ENCODE measurements at places on chromosomes 3 and 15.
A peak's percentile ranks its signal among the peaks of the same experiment; 100 is the strongest.

- H3K27ac ChIP-seq = no peak overlapping the region
- no peak overlapping the region for H3K4me3 ChIP-seq
- H3K27me3 ChIP-seq = no peaks in the 10 kb centered on the region
- no peaks in the 10 kb centered on the region for H3K36me3 ChIP-seq
- no peak for DNase-seq
- peaks cover 13% of the 10 kb centered on the region for H3K4me1 ChIP-seq
These were observed 52.2 kb downstream of the FBLN2 start for GRCh38 chr3:13600950-13601691.

- H3K27ac ChIP-seq = no peak overlapping the region
- H3K4me1 ChIP-seq = peaks cover 3% of the 10 kb centered on the region
- no peaks in the 10 kb centered on the region for H3K36me3 ChIP-seq
- no peak overlapping the region for H3K4me3 ChIP-seq
- no peak for DNase-seq
These were observed 57.6 kb downstream of the TMEM44 start for GRCh38 chr3:194575484-194576210.

GRCh38 chr3:116166121-116166520 lies 279.2 kb downstream of the LSAMP start:
- H3K36me3 ChIP-seq = no peaks in the 10 kb centered on the region
- H3K27ac ChIP-seq = no peak overlapping the region
- no peak for DNase-seq
- H3K4me3 ChIP-seq = no peak overlapping the region
- no peaks in the 10 kb centered on the region for H3K27me3 ChIP-seq
- H3K4me1 ChIP-seq = no peaks in the 10 kb centered on the region

GRCh38 chr3:46797486-46797885 lies 65.8 kb downstream of the MYL3 start:
- H3K27me3 ChIP-seq = no peaks in the 10 kb centered on the region
- DNase-seq = no peak
- H3K36me3 ChIP-seq = no peaks in the 10 kb centered on the region
- no peaks in the 10 kb centered on the region for H3K4me1 ChIP-seq

DNA sequence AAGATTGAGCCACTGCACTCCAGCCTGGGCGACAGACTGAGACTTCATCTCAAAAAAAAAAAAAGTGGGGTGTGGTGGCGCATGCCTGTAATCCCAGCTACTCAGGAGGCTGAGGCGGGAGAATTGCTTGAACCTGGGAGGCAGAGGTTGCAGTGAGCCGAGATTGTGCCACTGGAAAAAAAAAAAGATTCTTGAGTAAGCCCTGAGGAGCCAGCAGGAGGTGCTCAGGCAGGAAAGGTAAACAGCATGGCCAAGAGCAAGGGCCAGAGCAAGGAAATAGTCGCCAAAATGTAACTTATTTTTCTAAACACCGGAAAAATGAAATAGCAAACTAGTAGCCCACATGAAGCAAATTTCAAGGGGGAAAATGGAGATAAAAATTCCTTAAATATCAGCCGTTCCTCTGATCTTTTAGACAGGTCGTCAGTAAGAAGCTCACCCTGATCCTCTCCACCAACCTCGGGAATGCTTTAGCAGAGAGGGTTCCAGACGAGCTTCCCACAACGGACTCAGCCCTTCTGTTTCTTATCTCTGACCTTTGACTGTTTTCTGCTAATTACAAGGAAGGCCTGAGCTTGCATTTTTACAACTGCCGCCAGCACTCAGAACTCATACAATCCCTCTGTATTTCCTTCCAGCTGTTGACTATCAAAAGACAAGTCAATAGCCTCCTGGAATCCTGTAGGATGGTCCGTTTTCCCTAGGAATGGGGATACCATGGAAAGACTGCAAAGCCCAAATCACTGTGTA lies 45.0 kb upstream of the AKAP13 start:
- DNase-seq = no peak
- H3K27me3 ChIP-seq = no peaks in the 10 kb centered on the region
- H3K36me3 ChIP-seq = no peaks in the 10 kb centered on the region
- no peak overlapping the region for H3K4me3 ChIP-seq

GRCh38 chr15:85611361-85611760 lies 183.4 kb downstream of the KLHL25 start:
- H3K4me1 ChIP-seq = no peaks in the 10 kb centered on the region
- no peak overlapping the region for H3K27ac ChIP-seq
- H3K4me3 ChIP-seq = no peak overlapping the region
- no peaks in the 10 kb centered on the region for H3K27me3 ChIP-seq
- DNase-seq = no peak

DNA sequence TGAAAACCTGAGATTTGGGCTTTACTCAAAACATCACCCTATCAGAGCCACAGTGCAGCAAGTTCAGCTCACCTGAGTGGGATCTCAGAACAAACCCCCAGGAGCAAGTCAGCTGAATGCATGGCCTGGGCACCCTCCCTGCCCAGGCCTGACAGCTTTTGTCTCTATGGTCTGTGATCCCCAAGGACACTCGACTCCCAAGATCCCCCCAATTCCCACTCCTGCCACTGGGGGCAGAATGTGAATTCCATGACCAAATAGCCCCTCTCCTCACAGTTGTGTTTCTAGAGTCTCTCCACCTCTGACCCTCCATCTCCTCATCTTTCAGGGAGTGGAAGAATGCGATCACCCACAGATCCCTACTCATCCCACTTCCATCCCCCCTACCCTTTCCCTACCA lies 58.9 kb downstream of the ZNF445 start:
- no peaks in the 10 kb centered on the region for H3K36me3 ChIP-seq
- no peak overlapping the region for H3K27ac ChIP-seq
- no peak for DNase-seq
- H3K4me1 ChIP-seq = no peaks in the 10 kb centered on the region
- no peak overlapping the region for H3K4me3 ChIP-seq
- no peaks in the 10 kb centered on the region for H3K27me3 ChIP-seq

DNA sequence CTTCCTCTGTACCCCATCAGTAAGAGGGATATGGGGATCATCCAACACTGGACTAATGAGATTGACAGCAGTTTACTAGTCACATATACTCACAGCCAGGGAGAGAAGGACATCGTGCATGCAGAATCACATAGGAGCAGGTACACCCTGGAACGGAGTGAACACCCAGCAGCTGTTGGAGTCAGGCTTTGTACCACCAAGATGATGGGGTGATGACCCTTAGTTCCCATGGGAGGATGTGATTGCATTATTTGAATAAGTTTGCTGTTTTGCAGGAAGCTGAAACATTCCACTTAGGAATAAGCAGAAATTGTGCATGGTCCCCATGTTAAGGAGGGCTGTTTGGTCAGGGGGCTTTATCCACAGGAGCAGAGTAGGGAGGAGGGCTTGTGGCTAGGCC lies 482.7 kb upstream of the PDZRN3 start:
- H3K27me3 ChIP-seq = no peaks in the 10 kb centered on the region
- no peaks in the 10 kb centered on the region for H3K36me3 ChIP-seq
- no peaks in the 10 kb centered on the region for H3K4me1 ChIP-seq
- no peak overlapping the region for H3K4me3 ChIP-seq
- DNase-seq = no peak

GRCh38 chr3:18446149-18446825 lies 21.1 kb upstream of the SATB1 start:
- peak overlapping the region; percentile 52 for H3K27ac ChIP-seq
- H3K36me3 ChIP-seq = no peaks in the 10 kb centered on the region
- peaks cover 23% of the 10 kb centered on the region for H3K4me1 ChIP-seq
- DNase-seq = no peak
- H3K27me3 ChIP-seq = peaks cover 15% of the 10 kb centered on the region

DNA sequence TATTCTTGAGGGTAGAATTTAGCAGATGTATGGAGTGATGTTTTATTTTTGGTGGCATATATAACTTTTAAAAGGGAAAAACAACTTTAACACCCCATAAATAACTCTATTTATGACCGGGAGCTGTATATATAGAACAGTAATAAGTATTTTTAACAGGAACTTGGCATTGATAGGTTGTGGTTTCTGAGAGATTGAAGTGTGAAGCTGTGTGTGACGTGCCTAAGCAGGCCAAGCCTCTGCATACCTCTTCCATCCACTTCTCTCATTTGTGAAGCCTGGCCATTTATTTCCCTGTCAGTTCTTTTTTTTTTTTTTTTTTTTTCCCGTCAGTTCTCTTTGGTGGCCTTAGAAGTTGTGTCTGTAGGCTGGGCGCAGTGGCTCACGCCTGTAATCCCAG lies 23.0 kb downstream of the RBM5 start:
- H3K27me3 ChIP-seq = no peaks in the 10 kb centered on the region
- DNase-seq = no peak
- H3K4me3 ChIP-seq = no peak overlapping the region
- no peaks in the 10 kb centered on the region for H3K4me1 ChIP-seq

DNA sequence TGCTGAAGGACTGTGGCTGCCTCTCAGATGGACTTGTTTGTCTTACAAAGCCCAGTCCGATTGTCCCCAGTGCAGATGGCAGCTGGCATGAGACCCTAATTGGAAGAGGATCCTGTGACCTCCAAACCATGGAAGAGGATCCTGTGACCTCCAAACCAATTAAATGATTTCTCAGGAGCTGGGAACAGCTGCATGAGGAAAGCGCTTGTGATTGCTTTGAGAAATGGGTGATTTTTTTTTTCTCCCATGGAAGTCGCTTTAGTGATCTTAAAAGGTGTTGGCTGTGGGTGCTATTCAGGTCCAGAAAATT lies 68.4 kb upstream of the LARS2 start:
- H3K36me3 ChIP-seq = no peaks in the 10 kb centered on the region
- DNase-seq = no peak
- H3K4me3 ChIP-seq = no peak overlapping the region

- no peaks in the 10 kb centered on the region for H3K36me3 ChIP-seq
- H3K4me3 ChIP-seq = no peak overlapping the region
- DNase-seq = no peak
These were observed 27.4 kb downstream of the ECT2 start for GRCh38 chr3:172777901-172778300.

GRCh38 chr3:159892171-159892795 lies 96.4 kb upstream of the IL12A start:
- peak overlapping the region; percentile 49 for H3K27ac ChIP-seq
- H3K36me3 ChIP-seq = peaks cover 24% of the 10 kb centered on the region
- H3K27me3 ChIP-seq = no peaks in the 10 kb centered on the region
- no peak overlapping the region for H3K4me3 ChIP-seq
- peak; percentile 50 for DNase-seq

DNA sequence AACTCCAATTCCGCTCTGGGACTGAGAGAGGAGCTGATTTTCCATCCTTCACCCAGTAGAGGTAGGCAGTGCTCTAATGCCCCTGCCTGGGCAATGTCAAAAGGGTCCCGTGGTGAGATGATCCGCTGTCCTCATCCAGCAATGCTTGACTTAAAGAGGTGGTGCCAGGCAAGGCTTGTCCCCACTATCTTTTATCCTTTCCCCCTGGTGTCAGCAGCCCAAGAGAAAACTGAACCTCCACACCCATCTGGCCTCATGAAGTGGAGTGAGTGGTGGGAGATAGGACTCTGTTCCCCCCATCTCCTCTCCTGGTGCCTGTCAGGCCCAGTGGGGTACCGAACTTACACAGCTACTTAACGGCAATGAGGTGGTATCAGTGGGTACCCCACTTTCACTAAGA lies 107.1 kb downstream of the ABHD5 start:
- DNase-seq = no peak
- H3K4me1 ChIP-seq = no peaks in the 10 kb centered on the region
- no peaks in the 10 kb centered on the region for H3K27me3 ChIP-seq
- H3K27ac ChIP-seq = no peak overlapping the region
- no peak overlapping the region for H3K4me3 ChIP-seq

DNA sequence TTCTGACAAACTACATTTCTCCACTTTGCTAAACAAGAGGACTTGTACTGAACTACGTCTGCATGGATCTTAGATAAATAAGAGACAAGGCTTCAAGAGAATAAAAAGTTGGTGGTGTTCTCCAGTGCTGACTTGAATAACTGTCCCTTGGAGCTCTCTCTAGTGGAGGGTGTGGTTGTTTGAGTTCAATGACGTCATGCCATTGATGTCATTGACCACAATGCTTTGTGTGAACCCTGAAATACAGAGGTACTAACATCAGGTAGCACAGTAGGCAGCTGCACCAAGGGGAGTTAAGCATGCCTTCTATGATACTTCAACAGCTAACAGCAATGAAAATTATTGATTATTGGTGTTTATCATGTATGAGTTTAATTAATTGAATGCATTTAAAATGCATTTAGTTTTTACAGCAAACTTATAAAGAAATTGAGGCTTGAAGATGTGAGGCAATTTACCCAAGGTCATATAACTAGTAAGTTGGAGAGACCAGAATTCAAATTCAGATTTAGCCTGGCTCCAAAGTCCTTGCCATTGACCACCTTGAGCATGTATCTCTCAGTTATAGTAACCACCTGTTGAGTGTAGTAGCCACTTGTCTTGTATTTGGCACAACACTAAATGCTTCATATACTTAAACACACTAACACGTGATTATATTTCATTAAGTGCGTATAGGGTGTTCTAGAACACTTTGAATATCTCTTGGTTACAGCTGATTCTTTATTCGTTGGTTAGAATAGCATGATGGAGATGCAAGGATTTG lies 126.0 kb upstream of the ANKRD28 start:
- no peaks in the 10 kb centered on the region for H3K4me1 ChIP-seq
- DNase-seq = no peak
- H3K27ac ChIP-seq = no peak overlapping the region
- H3K27me3 ChIP-seq = no peaks in the 10 kb centered on the region

DNA sequence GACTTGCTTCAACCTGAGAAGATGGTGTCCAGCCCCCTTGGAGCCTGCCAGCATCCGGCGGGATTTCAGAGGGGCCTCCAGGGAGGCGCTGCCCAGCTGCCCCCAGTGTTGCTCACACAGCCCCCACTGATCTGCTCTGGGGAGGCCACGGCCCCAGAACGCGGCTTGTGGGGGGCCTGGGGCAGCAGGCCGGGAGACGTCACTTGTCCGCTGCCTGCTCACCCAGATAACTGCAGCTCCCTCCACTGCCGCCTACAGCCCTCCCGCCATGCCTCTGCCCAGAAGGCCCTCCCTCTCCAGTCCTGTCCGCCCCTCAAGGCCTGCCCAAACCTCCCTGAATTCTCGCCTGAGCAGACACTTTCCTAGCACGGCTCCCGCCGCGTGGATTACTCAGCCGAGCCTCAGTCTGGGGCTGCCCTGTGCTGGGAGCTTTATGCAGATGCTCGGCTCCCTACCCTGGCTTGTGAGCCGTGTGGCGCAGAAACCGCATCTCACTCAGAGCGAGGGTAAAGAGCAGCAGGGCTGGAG lies 17.2 kb upstream of the ADIPOQ start:
- no peak for DNase-seq
- peaks cover 55% of the 10 kb centered on the region for H3K27me3 ChIP-seq
- H3K36me3 ChIP-seq = no peaks in the 10 kb centered on the region
- H3K27ac ChIP-seq = no peak overlapping the region
- H3K4me1 ChIP-seq = peaks cover 35% of the 10 kb centered on the region

- H3K27me3 ChIP-seq = no peaks in the 10 kb centered on the region
- H3K27ac ChIP-seq = no peak overlapping the region
- H3K4me1 ChIP-seq = no peaks in the 10 kb centered on the region
- no peaks in the 10 kb centered on the region for H3K36me3 ChIP-seq
These were observed 73.0 kb downstream of the MYH15 start for GRCh38 chr3:108437439-108437838.
